ENCODE measurements at places on chromosomes 4 and X.

GRCh38 chr4:122920473-122920872, 1.9 kb downstream of the NUDT6 start:
- no peak for DNase-seq

GRCh38 chr4:149781150-149781549, 34.5 kb downstream of the IQCM start:
- no peak for DNase-seq

DNA sequence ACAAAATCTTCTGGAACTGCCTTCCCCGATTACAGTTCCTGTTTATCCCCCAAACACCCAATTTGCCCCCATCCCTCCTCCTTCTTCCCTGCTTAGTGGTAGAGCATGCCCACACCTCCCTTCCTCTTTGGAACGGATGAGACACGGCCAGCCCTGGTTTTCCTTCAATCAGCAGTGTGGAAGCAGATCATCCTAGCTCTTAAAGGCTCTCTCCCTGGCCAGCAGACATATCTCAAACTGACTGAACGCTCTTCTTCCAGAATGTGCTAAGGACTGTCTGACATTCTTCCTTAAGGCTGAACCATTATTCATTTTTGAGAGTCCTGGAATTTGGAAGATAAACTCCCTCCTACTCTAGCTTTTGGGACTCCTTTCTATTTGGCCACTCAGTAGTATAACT, 161.1 kb downstream of the TRIML1 start:
- no peak for DNase-seq

GRCh38 chrX:24955372-24955930, 60.3 kb downstream of the ARX start:
- no peak for DNase-seq

DNA sequence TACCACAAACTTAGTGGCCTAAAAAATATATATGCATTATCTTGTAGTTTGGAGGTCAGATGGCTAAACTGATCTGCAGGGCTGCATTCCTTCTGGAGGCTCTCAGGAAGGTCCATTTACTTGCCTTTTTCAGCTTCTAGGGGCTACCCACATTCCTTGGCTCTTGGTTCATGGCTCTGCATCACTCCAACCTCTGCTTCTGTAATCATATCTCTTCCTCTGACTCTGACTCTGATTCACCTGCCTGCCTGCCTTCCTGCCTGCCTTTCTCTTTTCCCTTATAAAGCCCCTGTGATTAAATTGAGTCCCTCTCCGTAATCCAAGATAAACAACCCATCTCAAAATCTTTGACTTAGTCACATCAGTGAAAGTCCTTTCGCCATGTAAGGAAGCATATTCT, 25.0 kb upstream of the FRMPD4 start:
- no peak for DNase-seq

Measured in stimulated activated CD4-positive, alpha-beta T cell treated with anti-CD3 and anti-CD28 coated beads, Interleukin-4, amount 100 ng/mL, for 4 hours (primary cell).